ENCODE measurements at places on chromosomes 7 and 10. TPM values are rescaled to one million over a fixed set of nuclear protein-coding genes. Genes with fewer than 3 reads are reported as not detected.
A peak's percentile ranks its signal among the peaks of the same experiment; 100 is the strongest.

DNA sequence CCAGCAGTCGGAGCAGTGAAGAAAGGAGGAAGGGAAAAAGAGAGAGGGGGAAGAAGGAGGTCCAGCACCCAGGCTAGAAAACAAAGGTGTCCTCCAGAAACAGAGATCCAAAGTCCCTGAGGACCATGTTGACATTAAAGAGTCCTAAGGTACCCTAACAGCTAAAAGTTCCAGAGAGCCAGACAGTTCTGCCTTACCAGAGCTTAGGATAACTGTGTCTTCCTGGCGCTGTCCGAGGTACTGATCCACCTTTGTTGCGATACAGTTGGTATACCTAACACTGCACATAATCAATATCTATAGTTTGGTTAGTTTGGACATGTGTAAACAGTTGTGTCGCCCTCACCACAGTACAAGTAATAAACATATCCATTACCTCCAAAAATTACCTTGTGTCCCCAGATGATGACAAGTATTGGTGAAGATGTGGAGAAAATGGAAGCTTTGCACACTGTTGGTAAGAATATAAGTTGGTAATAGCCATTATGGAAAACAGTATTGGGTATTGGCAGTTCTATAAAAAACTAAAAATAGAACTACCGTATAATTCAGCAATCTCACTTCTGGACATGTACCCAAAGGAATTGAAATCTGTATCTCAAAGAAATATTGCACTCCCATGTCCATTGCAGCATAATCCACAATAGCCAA, 59.8 kb downstream of the GRID1 start:
- peak; percentile 76 for DNase-seq

- peak; percentile 87 for DNase-seq
Observed at GRCh38 chr10:3782146-3782450, 2.9 kb downstream of the KLF6 start.

DNA sequence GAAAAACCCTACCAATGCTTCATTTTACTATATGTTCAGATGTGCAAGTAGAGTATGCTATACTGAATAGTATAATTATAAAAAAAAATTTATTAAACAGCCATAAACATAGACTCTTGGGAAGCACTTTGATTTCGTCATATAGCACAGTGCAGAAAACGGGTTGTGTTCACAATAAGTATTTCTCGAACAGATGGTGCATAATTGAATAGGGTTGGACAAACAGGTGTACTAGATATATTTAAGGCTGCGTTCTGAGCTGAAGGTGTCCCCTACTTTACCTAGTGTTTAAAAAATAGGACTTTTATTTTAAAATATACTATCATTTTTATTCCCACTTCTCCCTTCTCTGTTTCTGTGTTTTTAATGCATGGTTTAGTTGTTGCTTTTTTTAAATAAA, 841.5 kb downstream of the ANKRD7 start:
- DNase-seq, result no peak

GRCh38 chr10:110147961-110148360, 59.4 kb upstream of the MXI1 start:
- no peak for DNase-seq

Gene CYP3A7
- total RNA-seq, result not detected

Gene SFTPD
- total RNA-seq, result not detected
